ENCODE measurements at places on chromosomes 4 and X.

DNA sequence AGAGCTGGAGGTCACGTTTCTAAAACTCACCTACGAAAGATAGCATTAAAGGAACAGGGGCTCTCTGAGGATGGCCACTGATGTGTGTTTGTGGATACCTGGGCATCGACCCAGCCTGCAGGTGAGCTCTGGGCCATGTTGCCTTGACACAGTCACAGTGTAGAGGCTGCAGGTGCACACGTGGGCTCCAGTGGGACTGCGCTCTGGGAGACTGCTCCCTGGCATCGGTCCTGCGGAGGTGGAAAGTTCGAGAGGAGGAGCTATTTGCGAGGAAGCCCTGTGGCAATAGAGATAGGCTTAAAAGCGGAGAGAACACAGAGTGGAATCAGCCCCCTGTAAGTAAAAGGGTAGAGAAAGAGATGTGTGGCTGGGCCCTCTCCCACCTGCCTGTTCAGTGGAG is 12.3 kb upstream of the TADA2B start:
- DNase-seq: no peak

DNA sequence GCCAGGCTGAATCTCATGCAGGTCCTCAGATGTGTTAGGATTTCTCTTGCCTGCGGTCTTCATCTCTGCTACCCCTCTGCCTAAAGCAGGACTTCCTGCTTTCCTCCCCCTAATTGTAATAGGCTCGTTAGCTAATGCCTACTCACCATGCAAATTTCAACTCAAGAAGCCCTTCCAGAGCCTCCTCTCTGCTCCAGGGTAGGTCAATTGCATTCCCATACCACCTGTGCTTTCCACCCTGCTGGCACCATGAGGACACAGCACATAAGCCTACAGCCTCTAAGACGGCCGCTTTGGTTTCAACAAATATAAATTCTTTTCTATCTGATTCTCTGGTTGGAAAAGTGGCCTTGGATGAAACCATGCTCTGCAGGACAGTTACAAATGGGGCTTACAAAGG is 93.9 kb downstream of the QDPR start:
- DNase-seq: no peak

GRCh38 chrX:139039041-139039440 is 327.5 kb upstream of the FGF13 start:
- no peak for DNase-seq

DNA sequence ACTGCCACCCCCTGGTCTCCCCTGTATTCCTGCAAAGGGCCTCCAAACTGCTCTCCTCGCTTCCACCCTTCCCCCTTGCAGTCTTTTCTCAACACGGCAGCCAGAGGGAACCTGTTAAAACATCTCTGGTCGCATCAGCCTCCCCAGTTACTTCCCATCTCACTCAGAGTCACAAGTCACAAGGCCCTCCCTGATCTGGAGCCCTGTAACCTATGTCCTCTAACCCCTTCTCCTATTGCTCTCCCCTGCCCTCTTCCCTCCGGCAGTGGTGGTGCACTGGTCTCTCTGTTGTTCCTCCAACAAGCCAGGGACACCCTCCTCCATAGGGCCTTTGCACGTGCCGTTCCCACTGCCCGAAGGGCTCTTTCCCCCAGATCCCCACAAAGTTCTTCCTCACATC is 73.2 kb downstream of the SH3KBP1 start:
- DNase-seq: no peak

GRCh38 chr4:6134612-6135220 is 65.6 kb downstream of the JAKMIP1 start:
- peak; percentile 34 for DNase-seq

- no peak for DNase-seq
Observed at GRCh38 chrX:71994601-71995000, 84.0 kb downstream of the NHSL2 start.

DNA sequence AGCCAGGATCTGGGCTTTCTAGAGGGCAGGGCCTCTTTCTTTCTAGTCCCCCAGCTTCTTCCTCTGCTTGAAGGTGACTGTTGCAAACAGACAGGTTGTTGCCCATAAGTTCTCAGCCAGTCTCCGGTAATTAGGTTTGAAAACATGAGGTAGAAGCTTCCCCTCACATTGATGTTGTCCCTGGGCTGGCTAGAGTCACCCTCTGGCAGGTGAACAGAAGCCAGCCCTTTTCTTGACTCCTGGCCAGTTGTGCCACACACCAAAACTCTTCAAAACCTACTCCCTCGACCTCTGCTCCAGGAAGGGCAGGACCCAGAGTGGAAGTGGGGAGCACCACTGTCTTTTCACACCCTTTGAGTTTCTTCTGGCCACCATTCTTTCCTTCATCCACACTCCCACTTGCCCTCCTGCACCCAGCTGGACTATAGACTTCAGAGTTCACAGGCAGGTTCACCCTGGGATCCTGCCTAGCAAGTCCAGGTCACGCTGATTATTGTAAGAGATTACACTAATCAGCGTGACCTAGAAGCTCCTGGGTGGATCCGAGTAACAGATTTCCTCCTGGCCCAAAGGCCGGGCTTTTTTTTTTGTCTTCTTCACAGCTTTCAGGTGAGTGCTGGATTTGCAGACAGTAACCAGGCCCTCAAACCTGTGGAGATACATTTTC is 37.4 kb upstream of the ARHGAP6 start:
- DNase-seq: no peak

DNA sequence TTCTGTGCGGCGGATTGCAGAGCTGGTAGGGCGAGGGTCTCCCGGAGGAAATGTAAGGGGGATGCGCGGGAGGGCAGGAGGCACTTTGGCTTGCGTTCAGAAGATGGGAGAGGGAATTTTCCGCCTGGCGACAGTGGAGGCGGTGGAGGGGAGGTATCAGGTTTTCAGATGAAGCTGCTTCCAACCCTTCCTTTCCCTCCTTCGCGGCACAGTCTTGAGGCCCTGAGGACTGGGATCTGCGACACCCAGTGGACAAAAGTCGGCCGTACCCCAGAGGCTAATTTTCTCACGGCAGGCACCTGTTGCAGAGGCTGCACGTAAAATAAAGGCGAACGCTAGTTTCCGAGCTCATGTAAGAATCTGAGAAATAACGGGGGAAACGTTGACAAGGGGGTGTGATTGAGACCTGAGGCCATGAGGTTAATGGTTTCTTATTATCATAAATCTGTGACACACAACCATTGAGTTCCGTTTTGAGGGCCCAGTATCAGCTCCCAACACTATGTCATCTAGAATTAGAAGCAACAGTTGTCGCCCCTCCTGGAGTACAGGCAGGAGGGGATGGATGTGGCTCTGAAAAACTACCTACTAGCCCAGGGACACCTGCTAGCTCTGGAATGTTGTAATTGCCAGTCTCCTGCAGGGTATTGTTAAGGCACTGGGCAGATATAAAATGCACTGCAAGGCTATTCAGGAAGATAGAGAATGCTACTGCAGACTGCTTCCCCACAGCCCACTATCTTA is 1.1 kb downstream of the ZCCHC18 start:
- peak; percentile 33 for DNase-seq

DNA sequence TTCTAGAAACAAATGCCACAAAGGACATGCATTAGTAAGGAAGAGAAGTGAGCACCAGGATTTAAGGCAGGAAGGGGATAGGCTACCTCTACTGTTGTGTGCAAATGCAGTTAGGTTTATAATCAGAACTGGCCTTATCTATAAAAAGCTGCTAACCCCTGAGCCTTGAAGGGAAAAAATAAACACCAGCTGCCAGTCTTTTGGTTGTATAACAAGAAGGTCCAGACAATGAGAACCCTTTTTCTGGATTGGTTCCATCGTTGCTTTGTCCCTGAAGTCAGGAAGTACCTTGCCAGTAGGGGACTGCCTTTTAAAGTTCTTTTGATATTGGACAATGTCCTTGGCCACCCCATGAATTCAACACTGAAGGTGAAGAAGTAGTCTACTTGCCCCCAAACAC is 126.7 kb upstream of the OTUD4 start:
- no peak for DNase-seq

GRCh38 chrX:129932016-129932820 is 26.3 kb downstream of the UTP14A start:
- DNase-seq: peak; percentile 79

DNA sequence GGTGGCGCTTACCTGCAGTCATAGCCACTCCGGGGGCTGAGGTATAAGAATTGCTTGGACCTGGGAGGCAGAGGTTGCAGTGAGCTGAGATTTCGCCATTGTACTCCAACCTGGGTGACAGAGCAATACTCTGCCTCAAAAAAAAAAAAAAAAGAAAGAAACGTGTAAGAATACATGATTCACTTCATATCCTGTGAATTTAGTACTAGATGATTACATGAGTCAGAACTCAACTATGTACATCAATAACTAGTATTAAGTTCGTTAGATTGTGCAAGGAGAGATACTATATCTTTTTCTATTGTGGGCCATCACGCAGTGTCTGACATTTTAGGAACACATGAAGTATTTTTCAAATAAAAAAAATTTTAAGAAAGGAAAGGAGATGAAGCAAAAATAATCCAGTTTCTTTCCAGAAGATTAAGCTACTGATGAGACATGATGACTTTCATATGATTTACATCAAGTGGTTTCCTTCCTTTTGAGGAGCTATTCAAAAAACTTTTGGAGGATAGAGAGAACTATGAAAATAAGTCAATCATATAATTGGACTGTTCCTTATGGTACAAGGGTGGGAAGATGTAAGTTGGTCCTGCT is 64.7 kb upstream of the EXOC1L start:
- no peak for DNase-seq

DNA sequence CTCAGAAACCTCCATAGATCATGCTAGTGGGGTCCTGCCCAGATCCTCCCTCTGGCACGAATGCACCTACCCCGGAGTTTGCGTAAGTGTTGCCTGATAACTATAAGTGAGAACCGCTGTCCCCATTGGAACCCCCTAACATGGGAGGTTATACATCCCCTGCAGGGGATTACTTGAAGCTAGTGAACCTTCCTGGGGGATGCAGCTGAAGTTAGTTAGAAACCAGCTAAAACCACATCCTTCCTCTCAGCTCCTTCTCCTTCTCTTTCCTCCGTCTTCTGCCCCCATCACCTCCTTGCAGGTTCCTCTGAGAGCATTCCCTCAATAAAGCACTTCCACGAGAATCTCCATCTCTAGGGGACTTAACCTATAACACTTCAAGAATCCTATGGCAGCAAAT is 95.0 kb downstream of the ZNF827 start:
- no peak for DNase-seq

- DNase-seq: no peak
Observed at GRCh38 chr4:158018221-158018830, 154.5 kb downstream of the GASK1B start.

DNA sequence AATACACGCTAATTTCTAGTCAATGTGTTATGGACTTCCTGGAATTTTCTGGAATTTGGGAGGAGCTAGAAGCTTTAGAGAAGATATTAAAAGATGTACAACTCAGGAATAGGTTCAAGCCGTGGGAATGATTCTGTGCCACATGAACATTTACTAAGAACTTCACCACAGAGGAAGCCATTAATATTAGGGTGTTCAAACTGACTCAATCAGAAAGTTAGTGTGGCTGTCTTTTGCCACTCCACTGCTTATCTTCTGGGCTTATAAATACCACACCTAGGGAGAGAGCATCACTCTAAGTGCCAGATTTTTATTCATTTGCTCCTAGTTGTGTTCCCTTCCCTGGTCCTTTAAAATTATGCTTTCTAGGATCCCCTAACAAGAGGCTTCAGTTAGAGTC is 409.8 kb downstream of the KCTD8 start:
- no peak for DNase-seq

- no peak for DNase-seq
Observed at GRCh38 chrX:34560180-34560579, 96.9 kb downstream of the TMEM47 start.

DNA sequence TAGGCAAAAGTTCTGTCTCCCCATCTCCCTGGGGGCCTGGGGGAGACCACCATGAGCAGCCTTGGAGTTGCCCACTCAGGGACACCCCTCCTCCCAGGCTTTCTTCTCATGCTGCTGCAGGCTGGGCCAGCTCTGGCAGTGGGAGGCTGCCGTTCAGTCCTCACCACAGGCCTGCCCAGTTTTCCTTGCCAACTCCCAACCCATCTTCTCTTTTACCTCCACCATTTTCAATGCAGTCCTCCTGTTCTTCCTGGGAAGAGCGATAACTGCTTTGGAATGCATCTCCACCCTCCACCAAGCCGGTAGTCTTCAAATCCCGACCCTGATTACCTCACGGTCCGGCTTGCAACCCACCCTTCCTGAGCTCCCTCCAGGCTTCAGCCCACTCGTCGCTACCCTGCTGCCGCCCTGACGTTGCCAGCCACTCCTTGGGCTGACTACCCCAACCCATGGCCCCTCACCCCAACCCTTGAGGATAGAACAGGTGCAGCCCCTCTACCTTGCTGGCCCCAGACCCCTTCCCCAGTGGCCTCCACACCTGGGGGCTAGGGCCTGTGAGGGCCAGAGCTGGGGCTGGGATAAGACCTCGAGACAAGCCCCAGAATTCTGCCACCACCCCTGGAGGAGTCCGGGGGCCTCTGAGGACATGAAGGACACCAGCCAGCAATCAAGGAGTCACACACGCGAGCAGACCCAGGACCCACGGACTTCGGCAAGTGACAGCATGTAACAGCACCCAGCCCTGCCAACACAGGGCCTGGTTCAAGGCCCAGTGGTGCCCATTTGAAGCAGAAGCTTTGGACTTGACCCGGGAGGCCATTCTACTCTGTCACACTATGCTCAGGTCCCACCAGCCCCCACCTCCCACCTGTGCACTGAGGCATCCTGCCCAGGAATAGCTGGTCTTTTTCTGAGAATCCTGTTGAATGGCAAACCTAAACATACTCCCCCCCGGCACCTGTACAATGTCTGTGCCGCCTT is 9.2 kb downstream of the WDR1 start:
- no peak for DNase-seq

DNA sequence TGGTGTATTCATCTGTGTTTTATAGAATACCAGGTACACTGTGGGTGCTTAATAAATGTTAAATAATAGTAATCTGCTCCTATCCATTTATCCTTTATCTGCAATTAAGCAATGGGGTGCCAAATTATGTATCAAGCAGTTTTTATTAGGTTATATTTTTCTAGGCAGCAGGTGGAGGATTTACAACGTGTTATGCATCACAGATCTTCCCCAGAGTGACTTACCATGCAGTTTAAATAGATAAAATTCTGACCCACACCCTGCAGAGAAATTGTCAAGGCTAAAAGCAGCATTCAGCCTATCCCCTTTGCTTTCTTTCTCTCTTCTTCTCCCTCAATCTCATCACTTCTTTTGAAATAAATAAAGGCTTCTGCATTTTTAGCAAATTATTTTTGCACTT is 306.4 kb downstream of the CXXC4 start:
- DNase-seq: no peak

- DNase-seq: no peak
Observed at GRCh38 chr4:153582954-153583702, 101.0 kb upstream of the TLR2 start.
